Renal cortex interstitium (tissue), 15 donors: ENCODE measurements at places on chromosomes 3 and 15. TPM values are rescaled to one million over a fixed set of nuclear protein-coding genes. Genes with fewer than 3 reads are reported as not detected.

FEZF2 gene
- not detected for polyA plus RNA-seq

EXOG gene
- polyA plus RNA-seq = 15.9 TPM

PLS1 gene
- 28.2 TPM for polyA plus RNA-seq

CCK gene
- polyA plus RNA-seq = 0.37 TPM

CACNA1D gene
- 11.0 TPM for polyA plus RNA-seq

DNA sequence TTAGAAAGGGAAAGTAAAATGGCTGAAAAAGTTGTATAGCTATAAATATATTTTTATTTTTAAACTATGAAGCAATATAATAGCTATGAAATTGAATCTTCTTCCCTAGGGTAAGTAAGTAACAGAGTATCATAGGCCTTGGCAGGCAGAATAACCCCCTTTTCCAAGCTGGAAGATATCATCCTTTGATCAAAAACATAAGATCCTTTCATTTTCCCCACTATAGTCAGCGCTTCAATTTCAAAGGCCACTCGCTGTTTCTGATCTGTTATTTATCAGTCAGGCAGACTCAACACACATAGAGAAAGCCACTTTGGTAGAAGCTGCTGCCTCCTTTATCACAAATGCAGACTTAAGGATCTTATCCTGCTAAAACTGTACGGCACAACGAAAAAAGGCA is 74.0 kb upstream of the UBE2E2 start:
- no peak for DNase-seq

DNA sequence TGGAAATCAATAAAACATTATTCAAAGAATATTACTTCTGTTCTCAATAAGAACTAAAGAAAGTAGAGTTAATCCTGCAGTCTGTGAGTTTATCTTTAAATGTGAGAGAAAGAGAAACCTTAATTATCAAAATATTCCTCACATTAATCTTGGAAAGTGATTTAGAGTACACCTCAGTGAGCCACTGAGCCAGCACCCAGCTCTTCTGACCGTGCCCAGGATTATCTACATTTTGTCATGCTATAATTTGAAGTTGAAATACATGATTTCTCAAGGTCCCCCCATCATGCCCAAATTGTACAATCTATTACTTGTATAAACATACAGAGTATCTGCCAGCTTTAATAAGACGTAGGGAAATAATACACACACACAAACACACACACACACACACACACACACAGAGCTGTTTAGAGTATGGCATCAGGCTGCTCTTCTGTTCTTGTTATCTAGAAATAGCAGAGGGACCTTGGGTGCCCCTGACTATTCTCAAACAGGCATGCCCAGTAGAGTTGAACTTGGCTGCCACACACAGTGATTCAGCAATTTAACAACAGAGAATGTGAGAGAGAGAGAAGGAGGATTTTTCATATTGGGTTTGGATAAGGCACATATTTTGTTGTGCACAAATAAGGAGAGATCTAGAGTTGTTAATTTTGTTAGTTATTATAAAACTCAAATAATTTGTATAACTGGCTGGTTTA is 74.4 kb downstream of the P2RY1 start:
- no peak for DNase-seq

DNA sequence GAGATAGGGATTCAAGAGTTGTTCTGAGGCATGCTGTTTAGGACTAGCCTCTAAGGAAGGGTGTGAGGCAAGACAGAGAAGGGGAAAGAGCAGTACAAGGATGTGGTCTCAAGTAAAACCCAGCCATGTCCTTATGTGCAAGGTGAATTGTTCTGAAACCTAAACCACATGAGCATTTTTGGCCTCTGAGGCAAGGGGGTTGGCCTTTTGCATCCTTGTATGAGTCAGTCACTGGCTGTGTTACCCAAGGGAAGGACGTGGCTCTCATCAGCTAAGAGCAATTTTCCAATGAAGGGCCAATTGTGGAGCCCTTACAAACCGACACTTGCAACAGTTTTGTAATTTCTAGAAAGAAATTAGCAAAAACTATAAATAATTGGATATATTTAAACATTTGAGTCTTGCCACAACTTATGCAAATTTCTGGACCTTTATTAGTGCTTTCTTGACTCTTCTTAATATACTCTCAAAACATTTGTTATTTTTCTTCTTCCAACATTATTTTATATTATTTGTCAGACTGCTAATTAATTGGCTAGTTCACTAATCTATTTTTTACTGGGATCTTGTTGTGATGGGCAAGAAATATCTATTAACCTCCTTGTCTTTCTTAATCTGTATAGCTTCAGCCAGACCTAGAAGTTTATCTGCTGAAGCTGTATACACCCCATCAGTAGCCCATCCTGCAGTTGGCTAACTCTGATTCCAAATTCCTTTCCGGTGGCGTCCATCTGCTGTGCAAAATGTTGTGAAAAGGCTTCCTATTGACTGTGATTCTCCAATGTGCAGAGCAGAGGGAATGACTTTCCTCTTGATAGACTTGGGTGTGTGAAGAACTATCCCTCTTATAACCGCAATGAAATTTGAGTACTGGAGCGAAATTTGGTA is 97.7 kb upstream of the P2RY1 start:
- DNase-seq = no peak

DNA sequence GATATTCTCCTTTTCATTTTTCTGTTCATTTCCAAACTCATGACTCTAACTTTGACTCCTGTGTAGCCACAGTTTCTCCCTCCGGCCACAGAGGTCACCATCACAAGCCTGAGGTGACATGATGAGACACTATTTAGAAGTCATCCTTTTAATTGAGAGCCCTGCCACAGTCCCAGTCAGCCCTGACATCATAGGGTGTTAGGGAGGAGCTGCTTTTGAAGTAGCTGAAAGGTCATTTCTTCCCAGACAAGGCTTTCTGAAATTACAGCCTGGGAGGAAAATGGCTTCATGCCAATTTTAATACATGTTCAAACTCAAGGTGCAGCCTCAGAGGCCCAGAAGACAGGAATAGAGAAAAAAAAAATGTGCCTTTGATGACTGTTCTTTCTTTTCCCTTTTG is 532.8 kb upstream of the TGFBR2 start:
- DNase-seq = no peak

DNA sequence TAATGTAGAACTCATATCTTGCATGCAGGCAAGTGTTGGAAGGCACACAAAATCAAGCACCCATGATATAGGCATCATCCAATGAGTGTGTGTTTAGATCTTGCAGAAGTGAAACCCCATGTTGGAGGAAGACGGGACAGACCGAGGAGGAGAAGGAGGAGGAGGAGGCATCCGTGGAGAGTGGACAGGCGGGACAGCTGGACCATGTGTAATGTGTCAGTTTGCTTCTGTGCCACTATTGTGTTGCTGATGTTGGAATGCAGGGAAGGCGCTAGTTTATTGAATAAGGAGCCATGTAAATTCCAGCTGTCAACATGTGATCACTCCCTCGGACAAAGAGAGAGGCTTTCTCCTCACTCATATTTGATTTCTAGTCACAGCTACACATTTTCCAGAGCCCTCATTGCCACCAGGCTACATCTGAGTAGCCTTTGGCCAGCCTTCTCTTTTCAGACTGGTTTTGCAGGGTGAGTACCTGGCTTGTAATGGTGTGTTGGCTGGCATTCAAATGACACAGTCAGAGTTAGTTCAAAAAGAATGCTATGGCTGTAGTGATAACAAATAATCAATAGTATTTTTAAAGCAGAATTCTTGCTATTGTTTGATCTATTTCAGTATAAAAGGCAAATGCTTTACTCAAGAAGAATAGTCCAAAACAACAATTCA is 1037.6 kb upstream of the NR2F2 start:
- DNase-seq = no peak

GRCh38 chr15:48459571-48460442 is 128.6 kb downstream of the DUT start:
- no peak for DNase-seq

GRCh38 chr3:39183211-39184080 is 8.9 kb downstream of the XIRP1 start:
- no peak for DNase-seq

GRCh38 chr15:67090297-67091070 is 25.1 kb downstream of the SMAD3 start:
- no peak for DNase-seq

- DNase-seq = no peak
These were observed 10.0 kb upstream of the VGLL3 start for GRCh38 chr3:87000940-87001339.

DNA sequence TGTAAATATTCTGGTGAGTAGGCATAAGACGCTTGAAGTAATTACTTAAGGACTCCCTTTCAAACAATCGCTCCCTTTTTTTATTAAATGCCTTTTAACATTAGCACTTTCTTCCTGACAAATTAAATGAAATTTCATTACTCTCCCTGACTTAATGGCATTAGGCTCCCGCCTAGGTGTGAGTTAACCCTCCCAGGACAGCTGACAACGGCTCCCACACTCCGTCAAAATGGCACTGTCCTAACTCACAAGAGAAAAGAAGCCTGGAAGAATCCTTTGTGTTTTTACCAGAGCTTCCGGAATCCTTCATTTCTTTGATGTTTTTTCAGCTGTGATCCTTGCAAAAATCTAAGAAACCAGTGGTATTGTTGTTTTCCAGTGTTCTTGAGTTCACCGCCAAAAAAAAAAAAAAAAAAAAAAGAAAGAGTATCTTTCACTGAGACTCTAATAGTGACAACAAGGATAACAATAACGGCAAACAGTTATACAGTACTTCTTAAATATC is 861.0 kb upstream of the NR2F2 start:
- DNase-seq = no peak

- DNase-seq = no peak
These were observed 23.8 kb upstream of the ZNF148 start for GRCh38 chr3:125398952-125399351.

DNA sequence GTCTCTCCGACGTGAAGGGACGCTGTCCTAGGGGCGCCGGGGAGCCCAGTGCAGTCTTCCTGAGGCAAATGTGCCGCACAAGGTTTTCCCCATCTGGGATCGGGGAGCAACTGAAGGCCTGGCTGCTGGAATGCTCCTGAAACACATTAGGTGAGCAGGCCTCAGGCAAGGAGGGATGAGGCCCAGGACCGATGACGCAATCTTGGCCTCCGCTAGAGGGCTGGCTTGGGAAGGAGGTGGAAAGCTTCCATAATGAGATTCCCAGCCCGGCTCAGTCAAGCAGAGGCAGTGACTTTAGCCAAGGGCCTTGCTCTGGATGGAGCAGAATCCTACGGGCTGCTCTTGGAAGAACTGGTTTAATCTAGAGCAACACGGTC is 50.8 kb downstream of the CPN2 start:
- DNase-seq = peak; percentile 51

DNA sequence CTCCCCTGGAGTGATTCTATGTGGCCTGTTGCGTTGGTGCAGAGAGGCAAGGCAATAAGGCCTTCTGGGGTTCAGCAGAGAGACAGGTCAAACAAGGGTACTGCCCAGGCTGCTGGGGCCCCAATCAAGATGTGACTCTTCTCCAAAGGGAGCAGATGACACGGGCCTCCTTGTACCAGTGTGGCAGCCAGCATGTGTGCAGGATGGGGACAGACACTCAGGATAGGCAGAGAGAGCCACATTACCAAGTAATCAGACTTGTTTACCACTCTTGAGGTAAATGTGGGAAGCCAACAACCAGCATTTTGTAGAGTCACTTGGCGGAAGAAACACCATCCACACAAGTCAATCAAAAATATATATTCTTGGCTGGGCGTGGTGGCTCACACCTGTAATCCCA is 95.3 kb upstream of the DLG1 start:
- DNase-seq = no peak

- no peak for DNase-seq
These were observed 317.0 kb downstream of the OCA2 start for GRCh38 chr15:27782125-27782524.

DNA sequence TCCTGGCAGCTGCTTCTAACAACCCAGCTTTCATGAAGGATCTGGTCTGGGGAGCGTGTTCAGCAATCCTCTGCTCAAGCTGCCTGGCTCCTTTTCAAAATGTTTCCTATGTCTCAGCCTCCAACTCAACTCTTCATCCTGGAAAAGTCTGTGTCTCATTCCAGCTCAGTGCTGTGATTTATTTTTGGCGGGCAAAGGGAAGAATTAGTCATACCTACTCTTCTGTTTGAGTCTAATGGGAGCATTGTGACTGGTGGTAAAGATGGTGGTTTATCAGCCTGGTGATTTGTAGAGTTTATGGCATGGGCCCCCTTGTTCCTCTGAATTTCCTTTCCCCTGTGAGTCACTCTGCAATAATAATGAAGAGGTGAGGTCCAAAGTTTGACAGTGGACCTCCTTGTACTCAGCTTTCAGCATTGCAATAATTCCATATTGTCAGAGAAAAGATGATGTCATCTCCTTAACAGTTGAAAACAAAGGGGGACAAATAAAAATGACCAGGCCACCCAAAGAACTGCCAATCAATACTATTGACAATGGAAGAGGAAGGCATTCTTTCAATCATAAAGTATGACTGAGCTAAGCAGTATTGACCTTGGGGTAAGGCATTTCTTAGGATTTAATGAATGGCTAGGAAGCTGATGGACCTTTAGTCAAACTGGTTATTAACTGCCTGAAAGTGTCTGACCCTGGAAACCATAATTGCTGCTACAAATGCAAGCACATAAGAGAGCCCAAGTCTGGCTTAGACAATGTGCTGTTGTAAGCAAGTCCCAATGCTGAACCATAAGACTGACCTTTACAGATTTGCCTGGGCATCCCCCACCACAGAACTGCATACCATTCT is 204.7 kb upstream of the MCTP2 start:
- DNase-seq = no peak

- no peak for DNase-seq
These were observed 68.2 kb upstream of the ADAMTSL3 start for GRCh38 chr15:83585601-83586335.

DNA sequence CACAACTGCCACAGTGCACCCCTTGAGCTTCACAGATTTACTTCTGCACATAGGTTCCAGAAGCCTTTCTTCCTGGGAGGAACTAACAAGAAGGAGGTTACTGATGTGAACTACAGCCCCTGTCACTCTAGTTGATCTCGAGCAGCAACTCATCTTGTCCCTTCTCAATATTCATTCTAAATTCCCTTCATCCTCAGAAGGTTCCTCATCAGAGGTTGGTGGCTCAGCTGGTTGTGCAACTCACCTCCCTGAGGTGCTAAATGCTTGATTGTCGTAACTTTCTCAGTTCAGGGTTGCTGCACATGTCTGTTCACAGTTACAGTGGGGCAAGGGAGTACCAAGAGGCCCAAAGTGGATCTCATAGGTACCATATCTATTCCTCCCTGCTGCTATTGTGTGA is 5.7 kb upstream of the A4GNT start:
- no peak for DNase-seq

GRCh38 chr3:52225452-52226228 is at the start of gene TLR9:
TSS of gene TLR9 (minus strand) at chr3:52225645. CDS start at chr3:52225529, 116 bp downstream.
- no peak for DNase-seq

GRCh38 chr3:183295211-183295610 is 42.2 kb downstream of the B3GNT5 start:
- DNase-seq = no peak

DNA sequence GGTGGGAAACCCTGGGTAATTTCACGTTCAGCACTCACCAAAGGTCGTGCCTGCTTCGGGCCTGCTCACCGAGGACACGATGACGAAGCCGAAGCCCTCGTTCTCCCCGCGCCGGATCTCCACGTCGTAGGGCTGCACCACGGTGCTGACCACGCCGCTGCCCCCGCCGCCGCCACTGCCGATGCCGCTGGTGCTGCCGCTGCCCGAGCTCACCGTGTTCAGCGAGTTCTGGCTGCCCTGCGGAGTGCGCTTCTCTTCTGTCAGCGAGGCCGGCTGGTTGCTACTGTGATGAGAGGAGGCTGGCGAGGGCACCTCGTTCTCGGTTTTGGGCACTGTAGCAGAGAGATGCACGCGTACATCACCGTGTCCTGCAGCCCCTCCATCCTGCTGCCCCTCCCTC is 659.5 kb downstream of the MAGI1 start:
- no peak for DNase-seq

GRCh38 chr3:32696523-32696922 is 11.5 kb downstream of the CNOT10 start:
- no peak for DNase-seq

GRCh38 chr15:72532991-72533601 is 59.0 kb downstream of the ARIH1 start:
- DNase-seq = no peak
